T-helper 22 cell (primary cell): ENCODE measurements at places on chromosomes 2 and 18.

DNA sequence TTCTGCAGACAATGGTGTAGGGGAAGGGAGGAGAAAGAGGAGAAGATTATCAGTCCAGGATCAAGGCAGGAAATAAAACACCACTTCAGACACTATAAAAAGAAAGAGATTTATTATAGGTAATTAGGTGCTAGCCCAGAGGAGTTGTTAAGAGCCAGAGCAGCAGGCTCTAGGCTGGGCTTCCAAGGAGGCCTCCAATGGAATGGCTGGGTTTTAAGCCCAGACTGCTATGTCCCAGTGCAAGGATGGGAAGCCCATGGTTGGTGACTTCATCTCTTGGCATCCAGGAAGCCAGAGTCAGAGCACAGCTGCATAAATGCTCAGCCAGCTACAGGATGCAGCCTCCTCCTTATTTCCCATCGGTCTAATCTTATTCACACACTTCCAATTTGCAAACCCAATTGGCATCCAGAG lies 95.6 kb downstream of the LAMA3 start:
- DNase-seq, result no peak

GRCh38 chr18:54981076-54981475 lies 21.8 kb upstream of the CCDC68 start:
- DNase-seq, result no peak

- no peak for DNase-seq
Observed at GRCh38 chr18:6561420-6561861, 146.7 kb upstream of the L3MBTL4 start.

GRCh38 chr2:230875347-230876315 lies 10.9 kb downstream of the ITM2C start:
- DNase-seq, result no peak

DNA sequence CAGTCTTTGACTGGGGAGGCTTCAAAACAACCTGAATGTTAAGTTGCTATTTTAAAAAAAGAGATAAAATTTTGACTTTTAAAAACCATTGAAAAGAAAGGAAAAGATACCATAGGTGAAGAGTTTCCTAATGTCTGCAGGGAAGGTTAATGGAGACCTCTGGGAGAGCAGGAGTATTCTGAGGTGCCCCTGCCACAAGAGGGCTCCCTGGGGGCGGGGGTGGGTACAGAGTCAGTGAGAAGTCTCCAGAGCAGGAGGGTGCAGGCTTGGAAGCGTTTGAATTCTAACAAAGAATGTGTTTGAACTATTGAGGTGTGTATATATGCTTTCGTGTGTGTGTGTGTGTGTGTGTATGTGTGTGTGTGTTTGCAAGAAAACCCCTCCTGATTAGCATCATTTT lies 46.7 kb upstream of the ST6GAL2 start:
- no peak for DNase-seq

- no peak for DNase-seq
Observed at GRCh38 chr2:234203135-234203984, 152.9 kb downstream of the SPP2 start.

GRCh38 chr2:43819491-43820163 lies 19.0 kb downstream of the ABCG5 start:
- no peak for DNase-seq

DNA sequence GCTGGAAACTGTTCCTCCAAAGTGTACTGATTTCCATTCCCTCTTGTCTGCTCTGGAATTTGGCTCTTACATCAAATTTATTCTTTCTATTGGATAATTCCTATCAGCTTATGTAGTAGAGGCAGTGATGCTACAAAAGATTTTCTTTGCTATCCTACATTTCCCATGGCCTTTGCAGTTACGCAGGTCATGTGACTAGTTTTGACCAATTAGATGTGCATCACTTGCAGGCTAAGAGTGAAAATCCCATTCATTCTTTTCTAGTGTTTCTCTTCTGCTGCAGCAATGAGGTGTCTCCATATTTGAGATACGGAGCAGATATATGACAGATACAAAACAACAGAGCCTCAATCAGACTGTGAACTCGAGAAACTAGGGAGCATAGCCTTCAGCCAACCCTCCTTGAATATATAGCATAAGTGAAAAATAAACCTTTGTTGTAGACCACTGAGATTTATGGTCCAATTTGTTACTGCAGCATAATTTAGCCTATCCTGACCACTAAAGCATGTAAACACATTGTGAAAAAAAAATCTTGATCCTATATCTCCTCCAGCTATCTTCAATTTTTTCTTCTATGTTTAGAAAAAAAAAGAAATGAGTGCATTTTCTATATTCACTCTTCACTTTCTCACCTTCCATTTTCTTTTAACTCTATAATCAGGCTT lies 102.0 kb downstream of the HNMT start:
- DNase-seq, result no peak

- DNase-seq, result peak; percentile 45
Observed at GRCh38 chr2:25252291-25253152, 84.1 kb upstream of the POMC start.

DNA sequence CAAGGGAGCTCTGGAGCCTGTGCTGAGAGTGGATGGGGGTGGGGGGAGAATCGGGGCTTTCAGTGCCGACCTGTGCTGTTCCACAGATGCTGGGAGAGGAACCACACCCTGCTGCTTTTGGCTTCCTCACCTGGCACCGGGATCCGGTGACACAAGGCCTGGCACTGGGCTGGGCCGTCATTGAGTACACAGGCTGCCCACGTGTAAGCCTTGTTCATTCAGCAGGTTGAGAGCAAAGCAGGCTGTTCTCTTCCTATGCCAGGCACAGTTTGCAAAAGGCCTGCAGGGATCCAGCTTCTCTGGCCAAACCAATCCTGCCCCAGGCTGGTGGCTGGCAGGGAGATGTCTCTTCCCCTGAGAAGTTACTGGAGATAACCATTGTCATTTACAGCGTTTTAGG lies 17.1 kb downstream of the TRIB2 start:
- DNase-seq, result no peak

DNA sequence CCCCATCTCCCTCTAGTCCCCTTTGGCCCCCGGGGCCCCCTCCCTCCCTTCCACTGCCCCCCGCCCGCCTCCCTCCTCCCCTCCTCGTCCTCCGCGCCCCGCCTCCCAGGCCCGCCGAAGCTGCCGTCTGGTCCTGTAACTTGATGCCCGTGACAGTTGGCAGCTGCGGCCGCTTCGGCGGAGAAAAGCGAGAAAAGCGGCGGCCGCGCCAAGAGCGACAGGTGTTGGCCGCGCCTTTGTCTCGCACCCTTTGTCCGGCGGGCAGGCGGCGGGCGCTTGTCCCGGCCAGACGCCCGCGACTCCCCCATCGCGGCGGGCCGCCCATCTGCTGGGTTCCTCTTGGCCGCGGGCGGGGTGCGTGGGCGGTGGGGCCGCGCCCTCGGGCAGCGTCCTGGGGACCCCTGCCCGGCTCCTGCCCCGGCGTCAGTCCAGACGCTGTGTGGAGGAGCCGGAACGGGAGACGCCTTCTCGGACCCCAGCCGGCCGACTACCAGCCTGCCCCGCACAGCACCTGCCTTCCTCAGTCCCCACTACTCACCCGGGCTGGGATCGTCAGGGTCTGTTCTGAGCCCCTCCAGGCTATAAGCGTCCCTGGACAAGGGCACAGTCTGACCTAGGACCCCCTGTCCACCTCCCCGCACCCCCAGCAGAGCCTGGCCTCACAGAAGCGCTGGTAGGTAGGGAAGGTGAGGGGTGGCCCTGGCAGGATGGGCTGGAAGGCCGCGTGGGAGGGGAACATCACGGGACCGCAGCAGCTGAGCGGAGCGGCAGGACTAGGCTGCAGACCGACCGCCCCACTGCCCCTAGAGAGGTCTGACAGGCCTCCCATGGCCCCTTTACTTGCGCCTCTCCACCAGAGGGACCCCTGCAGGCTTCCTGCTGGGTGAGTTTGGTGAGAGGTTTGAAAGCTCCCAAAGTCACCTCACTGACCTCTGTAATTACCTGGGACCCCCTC lies 1.2 kb upstream of the HES6 start:
- DNase-seq, result peak; percentile 11

DNA sequence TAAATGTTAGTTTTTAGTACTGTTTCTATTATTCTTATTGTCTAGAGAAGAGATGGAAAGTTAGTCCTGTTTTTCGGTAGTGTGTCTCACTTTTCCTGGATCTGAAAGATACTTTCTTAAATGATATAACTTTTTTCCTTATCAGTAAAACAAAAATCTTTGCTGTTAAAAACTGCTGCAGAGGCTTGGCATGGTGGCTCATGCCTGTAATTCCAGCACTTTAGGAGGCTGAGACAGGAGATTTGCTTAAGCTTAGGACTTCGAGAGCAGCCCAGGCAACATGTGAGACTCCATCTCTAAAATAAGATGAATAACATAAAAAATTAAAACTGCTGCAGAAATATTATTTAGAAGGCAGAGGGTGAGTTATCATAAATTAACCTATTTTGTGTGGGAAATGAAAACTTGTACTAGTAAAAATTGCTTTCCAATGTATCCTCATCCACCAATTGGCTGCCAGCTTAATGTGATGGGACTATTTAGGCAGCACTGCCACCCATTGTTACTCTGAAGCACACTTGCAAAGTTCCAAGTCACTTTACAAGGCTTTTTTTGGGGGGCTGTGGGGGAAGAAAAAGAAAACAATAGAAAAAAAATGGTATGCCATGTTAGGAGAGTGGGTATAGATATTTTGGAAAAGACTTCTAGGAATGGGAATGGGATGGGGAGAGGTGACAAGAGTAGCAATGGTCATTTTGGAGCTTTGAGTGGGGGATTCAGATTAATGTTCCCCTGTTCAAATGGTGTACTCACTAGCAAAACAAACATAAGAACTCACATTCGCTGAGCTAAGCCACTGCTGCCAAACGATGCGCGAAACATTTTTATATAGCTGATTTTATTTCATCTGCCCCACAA lies 62.7 kb downstream of the MEIS1 start:
- DNase-seq, result no peak

GRCh38 chr2:62180975-62181374 lies 14.9 kb upstream of the B3GNT2 start:
- DNase-seq, result no peak

DNA sequence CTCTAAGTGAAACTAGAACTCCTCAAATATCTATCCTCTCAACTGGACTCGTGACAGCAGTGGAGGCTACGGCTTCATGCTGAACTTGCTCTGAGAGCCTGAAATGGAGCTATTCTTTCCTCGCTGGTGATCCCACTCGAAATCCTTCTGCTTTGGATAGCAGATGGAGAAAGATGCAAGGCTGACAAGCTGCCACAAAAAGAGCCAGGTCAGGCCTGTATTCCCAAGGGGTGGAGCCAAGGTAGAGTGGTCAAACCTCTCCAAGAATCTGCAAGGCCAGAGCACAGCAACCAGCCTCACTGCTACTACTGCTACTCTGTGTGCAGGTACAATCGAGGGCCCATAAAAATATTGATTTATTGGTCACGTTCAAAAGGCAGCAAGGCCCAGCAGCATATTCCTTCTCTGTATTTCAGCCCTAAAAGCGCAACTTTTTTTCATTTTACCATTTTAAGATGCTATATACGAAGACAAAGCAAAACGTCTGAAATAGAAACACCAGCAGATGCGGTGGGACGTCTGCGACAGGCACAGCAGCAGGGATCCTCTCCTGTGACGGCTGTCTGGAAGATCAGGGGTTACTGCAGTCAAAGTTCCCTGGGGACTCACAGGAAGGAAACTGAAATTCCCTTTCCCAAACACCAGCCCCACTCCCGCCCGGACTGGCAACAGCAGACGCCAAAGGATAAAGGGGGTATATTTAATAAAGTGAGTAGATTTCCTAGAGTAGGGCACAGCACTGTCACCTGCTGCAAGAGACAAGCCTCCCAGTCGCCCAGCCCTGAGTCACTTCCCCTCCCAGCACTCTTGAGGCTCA lies 2.4 kb downstream of the SPRED2 start:
- no peak for DNase-seq

GRCh38 chr2:240520130-240520973 lies 37.4 kb downstream of the ANKMY1 start:
- DNase-seq, result no peak

DNA sequence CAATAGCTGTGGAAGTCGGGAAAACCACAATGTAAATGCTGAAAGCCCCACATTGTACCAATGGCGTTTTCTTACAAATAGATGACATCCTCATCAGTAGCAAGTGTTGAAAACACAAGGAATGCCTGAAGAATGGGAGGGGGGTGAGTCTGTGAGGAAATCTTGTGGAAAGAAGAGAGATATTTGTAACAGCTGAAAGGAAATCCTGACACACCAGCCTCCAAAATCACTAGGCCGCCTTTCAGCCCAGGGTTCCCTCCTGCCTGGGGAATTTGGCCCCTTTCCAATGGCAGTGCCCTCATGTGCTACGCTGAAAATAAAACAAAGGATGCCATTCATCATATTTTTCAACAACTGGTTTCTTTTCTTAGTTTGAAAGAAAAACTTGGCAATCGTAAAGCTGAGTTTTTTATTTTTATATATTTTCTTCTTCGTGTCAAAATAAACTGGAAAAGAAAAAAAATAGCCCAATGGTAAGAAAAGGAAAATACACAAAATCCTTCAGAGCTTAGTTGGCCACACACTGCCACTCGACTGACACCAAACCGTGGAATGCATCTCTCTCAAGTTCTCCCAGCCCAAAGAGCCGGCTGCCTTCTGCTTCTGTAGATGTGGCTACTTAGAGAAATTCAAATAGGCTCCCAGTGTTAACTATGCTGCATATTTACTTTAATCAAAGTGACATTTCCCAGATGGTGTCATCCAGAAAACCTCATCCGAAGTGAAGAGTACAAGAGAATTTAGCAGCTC lies 52.0 kb downstream of the FTCDNL1 start:
- no peak for DNase-seq

GRCh38 chr2:161946489-161947107 lies 127.4 kb downstream of the DPP4 start:
- no peak for DNase-seq

GRCh38 chr2:15800495-15801329 lies 139.6 kb upstream of the MYCN start:
- DNase-seq, result no peak
